GM12878 (cell line): ENCODE measurements at places on chromosomes 13 and 19. TPM values are rescaled to one million over a fixed set of nuclear protein-coding genes. Genes with fewer than 3 reads are reported as not detected.

SULT2B1 gene
- 0.16 TPM in 1 of 2 replicates, not detected in the other for total RNA-seq

ZNF534 gene
- not detected in 2 replicates for total RNA-seq

ZNF296 gene
- 21.3 and 23.5 TPM in 2 replicates for total RNA-seq

LSR gene
- 44.1 and 48.8 TPM in 2 replicates for total RNA-seq

TGFBR3L gene
- total RNA-seq = 0.16 and 0.23 TPM in 2 replicates

LSM14A gene
- total RNA-seq = 78.2 and 89.5 TPM in 2 replicates
